Ovary (tissue), 10 donors: ENCODE measurements at places on chromosomes 13 and 19. TPM values are rescaled to one million over a fixed set of nuclear protein-coding genes. Genes with fewer than 3 reads are reported as not detected.
A peak's percentile ranks its signal among the peaks of the same experiment; 100 is the strongest.

DNA sequence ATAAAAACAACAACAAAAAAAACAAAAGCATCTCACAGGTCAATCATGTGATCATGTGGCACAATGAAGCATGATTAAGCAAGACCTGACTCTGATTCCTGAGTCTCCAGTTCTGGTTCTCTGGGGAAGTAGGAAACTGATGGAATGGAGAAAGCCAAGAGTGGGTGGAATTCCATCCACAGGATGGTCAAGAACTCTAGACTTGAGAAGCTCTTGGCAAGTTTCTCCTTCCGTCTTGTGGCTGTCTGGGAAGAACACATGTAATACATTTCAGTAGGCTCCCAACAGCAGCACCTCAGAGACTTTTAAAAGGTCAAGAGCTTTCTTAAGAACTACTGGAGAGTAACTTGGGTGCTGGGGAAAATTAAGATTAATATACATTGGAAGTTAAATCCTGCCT lies 78.6 kb upstream of the TSHZ3 start:
- no peak for DNase-seq

DNA sequence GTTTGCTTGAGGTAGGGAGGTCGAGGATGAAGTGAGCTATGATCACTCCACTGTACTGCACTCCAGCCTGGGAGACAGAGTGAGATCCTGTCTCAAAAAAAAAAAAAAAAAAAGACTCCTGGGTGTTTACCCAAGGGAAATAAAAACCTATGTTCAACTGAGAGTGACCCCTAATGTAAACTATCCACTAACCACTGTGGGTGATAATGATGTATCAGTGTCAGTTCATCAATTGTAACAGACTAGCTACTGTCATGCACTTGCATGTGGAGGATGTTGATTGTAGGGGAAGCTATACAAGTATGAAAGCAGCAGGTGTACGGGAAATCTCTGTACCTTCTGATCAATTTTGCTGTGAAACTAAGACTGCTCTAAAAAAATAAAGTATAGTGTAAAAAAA lies 2.6 kb upstream of the CIB3 start:
- DNase-seq, result no peak

DNA sequence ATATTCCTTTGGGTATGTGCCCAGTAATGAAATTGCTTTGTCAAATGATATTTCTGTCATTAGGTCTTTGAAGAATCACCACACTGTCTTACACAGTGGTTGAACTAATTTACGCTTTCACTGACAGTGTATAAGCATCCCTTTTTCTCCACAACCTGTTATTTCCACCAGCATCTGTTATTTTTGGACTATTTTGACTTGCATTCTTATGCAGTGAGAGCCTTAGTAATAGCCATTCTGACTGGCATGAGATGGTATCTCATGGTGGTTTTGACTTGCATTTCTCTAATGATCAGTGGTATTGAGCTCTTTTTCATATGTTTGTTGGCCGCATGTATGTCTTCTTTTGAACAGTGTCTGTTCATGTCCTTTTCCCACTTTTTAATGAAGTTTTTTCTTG lies 92.0 kb upstream of the SPATA13 start:
- DNase-seq, result no peak

GRCh38 chr19:33796164-33796875 lies at the start of gene KCTD15:
TSS of gene KCTD15 (plus strand) at chr19:33796870. CDS start at chr19:33800455, 3,585 bp downstream.
- DNase-seq, result peak; percentile 50

SH2D3A gene
- 0.40 TPM for total RNA-seq
